ENCODE measurements at places on chromosomes 7 and 10.

DNA sequence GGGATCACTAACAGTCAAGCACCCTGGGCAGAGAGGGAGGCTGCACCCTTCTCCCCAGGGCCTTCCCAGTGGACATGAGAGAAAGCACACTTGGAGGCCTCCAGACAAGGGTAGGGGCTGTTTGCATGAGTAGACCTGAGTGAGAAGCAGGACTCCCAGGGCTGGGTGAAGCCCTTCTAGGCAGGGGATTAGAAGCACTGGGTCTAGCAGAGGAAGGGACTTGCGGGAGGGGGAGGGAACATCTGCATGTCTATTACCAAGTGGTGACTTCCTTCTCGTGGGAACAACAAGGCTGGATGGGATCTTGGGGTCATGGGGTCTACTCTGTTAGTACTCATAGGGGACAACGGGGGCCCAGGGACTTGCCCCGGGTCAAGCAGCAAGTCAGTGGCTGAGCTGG is 67.8 kb downstream of the EMX2 start:
- no peak for DNase-seq

DNA sequence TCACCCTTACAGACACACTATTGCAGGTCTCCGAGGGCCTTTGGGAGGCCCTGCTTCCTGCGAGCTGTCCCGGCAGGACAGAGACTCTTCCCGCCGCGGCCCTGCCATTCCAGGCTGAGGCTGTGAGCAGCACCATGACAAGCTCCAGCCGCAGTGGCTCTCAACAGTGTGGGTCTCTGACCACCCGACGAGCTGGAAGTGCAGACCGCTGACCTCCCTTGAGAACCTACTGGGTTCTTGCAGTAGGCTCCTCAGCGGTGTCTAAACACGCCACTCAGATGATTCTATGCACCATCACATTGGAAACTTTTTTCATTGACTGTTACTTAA is 303.4 kb downstream of the WDR37 start:
- DNase-seq, result no peak

GRCh38 chr7:148264933-148265557 is 325.5 kb upstream of the C7orf33 start:
- no peak for DNase-seq

DNA sequence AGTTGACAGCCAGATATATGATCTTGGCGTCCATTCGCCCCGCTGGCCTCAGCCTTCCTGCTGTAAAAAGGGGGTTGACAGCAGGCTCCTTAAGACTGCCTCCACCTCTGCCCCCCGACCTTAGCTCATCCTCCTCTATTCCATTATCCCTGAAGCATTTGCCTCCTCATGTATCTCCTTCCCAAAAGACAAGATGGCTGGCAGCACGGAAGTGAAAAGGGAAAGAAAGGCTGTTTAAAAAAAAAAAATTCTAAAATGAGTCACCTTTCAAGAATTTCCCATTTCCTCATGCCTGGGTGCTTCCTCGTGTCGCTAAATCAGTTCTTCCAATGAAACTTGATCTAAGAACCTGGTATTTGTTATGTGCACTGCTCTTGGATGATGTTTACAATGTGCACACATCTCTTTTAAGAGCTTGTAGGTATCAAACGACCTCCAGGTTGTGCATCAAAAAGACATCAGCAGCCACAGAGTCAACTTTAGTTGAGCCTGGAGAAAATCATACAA is 1.7 kb downstream of the SCRN1 start:
- DNase-seq, result no peak

- DNase-seq, result no peak
These were observed 6.6 kb downstream of the GDF10 start for GRCh38 chr10:47306387-47307210.

- DNase-seq, result no peak
These were observed 12.3 kb upstream of the C10orf71 start for GRCh38 chr10:49286686-49287085.

DNA sequence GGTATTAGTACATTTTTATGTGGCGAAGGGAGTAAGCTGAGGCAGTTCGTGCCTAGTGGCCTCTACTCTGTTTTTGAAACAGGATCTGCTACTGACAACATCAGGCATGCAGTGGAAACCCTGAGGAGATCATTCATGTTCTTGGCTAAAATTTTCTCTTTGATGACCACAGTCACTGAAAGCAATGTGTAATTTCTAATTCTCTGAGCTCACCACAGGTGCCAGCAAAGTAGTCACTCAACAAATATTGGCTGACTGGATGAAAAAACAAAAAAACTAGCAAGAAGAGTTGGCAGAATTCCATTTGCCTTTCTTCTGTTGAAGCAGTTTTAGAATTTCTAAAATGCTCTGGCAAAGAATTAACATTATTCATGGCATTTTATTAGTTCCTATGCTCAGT is 176.5 kb upstream of the KCTD7 start:
- DNase-seq, result no peak

DNA sequence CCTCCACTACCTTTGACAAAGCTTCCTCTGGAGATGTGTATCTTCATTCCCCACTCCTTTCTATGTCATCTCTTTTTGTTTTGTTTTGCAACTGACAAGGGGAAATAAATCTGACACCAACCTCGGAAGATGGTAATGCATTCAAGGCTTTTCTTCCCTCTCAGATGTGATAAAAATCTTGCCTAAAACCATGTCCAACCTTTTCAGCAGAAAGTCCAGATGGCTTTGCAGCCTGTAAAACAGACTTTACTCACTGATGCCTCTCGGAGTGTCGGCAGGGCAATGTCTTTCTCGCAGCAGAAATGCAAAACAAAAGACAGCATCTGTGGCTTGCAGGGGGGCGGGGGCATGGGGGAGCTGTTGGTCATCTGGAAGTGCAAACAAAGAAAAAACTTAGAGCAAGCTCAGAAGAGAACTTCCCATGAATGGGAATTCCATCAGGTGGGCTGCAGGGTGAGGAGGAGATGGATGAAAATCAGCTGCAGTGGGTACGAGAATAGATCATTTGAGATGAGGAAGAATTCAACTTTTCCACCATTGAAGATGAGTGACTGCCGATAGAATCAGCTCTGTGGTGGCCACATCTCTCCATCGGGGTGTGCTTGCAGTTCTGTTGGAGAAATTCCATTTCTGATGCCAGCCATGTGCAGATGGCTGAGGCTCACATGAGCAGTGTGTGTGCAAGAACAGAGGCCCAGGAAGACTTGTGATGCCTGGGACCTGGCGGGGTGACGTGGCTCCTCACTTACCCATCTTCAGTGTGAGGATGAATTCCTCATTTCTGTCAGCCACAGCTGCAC is 237.7 kb downstream of the WDR37 start:
- no peak for DNase-seq

DNA sequence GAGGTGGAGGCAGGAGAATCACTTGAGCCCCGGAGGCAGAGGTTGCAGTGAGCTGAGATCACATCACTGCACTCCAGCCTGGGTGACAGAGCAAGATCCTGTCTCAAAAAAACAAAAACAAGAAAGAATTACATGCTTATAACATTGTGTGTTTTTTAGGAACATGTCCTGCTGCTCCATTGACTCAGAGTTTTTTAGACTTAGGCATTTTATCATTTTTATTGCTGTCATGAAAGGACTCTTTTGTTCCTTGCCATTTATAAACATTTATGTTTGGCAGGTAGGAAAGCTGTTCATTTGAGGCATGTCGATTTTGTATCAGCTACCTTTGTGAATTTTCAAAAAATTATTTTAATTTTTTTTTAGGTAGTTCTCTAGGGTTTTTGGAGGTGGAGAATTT is 20.3 kb downstream of the COL26A1 start:
- DNase-seq, result no peak

- DNase-seq, result no peak
These were observed 122.5 kb downstream of the OAT start for GRCh38 chr10:124296121-124296812.

- peak; percentile 94 for DNase-seq
These were observed at the start of gene PARP12 for GRCh38 chr7:140062528-140063299. PARP12 (minus strand) TSS chr7:140062951; CDS start chr7:140062847, 104 bp downstream.

- no peak for DNase-seq
These were observed 510.9 kb downstream of the RPS24 start for GRCh38 chr10:78544423-78545090.

GRCh38 chr7:138654616-138655015 is 46.5 kb downstream of the SVOPL start:
- DNase-seq, result no peak

GRCh38 chr10:70053841-70054288 is 1.2 kb downstream of the MACROH2A2 start:
- DNase-seq, result peak; percentile 52

DNA sequence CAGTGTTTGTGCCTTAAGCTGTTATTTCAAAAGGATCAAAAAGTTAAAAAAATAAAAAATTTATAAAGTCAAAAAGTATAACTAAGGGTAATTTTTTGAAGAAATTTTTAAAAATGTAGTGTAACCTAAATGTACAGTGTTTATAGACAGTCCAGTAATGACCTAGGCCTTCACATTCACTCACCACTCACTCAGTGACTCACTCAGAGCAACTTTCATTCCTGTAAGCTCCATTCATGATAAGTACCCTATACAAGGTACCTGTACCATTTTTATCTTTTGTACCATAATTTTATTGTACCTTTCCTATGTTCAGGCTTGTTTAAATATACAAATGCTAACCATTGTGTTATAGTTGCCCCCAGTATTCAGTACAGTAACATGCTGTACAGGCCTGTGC is 21.5 kb downstream of the DNAJC9 start:
- no peak for DNase-seq

GRCh38 chr7:51224811-51225595 is 91.6 kb downstream of the COBL start:
- DNase-seq, result no peak

GRCh38 chr7:1630700-1631336 is 39.3 kb upstream of the ELFN1 start:
- no peak for DNase-seq

DNA sequence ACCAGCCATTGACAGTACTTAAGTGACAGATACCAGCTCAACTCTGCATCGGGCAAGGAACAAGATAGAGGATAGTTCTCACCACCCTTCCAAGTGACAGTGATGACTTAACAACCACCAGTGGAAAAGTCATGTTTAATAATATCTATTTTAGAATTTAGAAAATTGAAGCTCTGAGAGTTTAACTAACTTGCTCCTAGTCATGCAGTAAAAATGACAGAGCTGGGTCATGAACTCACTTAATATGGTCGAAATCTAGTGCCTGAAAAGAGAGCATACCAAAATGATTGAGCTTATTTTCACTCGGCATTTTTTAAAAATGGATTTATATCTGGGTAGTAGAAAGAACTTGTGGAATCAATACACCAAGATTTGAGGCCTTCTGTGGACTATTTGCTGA is 367.8 kb upstream of the IGFBP3 start:
- DNase-seq, result no peak

- DNase-seq, result no peak
These were observed 199.9 kb downstream of the CAMK1D start for GRCh38 chr10:12549297-12549696.

DNA sequence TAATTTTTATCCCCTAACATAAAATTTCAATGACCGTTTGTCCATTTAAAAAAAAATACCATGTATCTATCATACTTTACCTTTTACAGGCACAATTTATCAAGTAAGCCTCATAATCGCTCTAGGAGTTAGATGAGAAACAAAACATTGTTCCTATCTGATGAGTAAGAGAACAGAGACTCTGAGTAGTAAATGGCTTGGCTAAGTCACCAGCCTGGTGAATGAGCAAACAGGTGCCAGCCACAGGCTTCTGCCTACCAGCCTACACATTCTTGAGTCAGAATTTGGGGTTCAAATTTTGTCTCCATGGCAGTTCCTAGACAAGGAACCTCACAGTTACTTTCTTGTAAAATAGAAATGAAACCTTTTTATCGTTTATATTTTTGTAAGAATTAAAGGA is 235.4 kb downstream of the HGF start:
- no peak for DNase-seq

- DNase-seq, result no peak
These were observed 718 bp upstream of the BPGM start for GRCh38 chr7:134645935-134646334.

- DNase-seq, result no peak
These were observed 545.9 kb downstream of the SUGCT start for GRCh38 chr7:40680657-40681056.

DNA sequence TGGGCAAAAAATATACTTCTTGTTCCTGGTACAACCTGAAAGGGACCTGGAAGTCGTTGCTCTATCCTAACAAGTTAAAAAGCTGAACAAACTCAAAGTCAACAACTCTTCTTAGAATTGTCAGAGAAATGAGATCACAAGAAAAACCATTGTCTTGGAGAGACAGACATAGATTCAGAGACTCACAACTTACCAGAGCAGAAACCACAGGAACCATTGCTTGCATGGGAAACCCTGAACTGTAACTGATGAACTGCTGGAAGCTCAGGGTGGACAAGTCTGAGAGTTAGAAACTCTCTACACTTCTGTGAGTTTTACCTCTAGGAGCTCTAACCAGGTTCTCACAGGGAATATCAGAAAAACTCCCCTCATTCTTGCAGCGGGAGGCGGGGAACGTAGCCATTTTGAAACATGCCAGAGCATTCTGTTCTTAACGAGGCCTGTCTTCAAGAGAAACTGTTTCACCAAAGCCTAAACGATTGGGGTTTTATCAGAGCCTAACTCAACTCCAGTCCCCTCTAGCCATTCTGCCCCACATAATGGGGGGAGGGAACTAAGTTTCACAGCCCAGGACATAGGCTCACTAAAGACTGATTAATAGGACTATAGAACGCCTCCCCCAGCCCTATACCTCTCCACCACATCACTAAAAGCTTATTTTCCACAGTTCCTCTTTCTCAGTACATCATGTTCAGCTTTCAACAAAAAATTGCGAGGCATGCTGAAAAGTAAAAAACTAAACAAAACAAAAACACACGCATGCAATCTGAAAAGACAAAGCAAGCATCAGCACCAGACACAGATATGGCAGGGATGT is 12.0 kb upstream of the GSDME start:
- DNase-seq, result no peak

GRCh38 chr7:154584352-154585252 is 418.3 kb downstream of the PAXIP1 start:
- no peak for DNase-seq
